ENCODE measurements at places on chromosomes 7 and 10.

- DNase-seq = peak; percentile 21
Observed at GRCh38 chr10:116444527-116445142, 17.0 kb downstream of the PNLIPRP3 start.

- DNase-seq = no peak
Observed at GRCh38 chr10:89258881-89259280, 7.3 kb upstream of the LIPA start.

DNA sequence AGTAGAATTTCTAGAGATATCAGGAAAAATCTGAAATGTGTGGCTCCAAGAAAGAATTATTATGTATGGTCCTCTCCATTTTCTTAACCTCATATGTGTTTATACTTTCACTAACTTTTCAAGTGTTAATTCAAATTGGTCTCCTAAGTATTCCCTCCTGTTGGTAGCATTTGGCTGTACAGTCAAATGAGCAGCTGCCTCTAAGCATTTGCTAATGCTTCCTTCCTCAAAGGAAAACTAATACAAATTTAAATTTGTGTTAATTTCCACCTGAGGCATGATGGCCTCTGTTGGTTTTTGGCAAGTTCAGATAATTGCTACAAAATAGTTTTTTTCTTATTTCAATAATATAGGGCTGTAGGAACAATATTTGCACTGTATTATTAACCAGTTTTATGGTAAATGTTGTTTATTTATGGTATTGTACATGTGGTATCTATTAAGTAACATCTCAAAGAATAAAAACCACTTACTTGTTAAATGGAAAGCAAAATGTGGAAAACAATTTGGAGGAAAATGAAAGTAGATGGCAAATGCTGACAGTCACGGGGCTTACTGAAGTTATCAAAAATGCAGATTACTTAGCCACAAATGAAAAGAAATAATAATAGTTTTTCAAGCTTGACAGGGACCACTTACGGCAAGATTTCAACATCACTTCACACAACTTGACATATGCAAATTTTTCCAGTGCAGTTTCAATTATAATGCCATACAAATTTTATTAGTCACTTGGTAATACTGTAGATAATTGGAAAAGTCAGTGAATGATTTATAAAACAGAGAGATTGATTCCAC, 299.3 kb upstream of the MEOX2 start:
- DNase-seq = no peak

- DNase-seq = no peak
Observed at GRCh38 chr10:121452581-121452980, 145.7 kb downstream of the FGFR2 start.

DNA sequence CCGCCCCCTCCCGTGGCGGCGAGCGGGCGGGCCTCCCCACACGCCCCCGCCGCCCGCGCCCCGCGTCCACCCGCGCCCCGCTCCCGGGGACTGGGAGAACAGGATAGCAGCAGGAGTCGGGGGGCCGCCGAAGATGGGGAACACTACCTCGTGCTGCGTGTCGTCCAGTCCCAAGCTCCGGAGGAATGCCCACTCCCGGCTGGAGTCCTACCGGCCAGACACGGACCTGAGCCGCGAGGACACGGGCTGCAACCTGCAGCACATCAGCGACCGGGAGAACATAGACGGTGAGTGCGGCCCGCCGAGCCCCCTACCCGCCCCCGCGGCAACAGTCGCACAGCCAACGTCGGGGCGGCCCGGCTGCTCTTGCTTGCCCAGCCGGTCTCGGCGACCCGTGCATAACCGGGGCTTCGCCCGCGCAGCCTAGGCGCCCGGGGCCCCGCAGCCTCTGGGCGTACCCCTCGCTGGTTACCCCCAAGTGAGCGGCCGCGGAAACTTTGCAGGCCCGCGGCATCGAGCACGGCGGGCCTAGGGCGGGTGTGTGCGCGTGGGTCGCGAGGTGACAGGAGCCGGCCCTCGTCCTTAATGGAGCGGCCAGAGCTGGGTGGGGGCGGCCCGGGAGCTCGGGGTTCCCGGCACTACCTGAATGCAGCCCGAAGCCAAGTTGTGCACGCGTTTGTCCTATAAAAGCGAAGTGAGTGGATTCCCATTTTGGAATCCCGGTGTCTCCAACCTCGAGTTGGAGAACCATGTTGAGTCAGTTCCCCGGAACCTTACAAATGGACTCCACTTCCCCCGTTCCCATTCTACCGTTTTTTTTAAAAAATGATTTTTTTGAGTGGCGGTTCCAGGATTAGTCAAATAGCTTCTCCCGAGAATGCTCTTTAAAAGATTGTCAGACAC, 863 bp downstream of the CCNY start:
- no peak for DNase-seq

- no peak for DNase-seq
Observed at GRCh38 chr10:87541114-87541513, 36.4 kb downstream of the MINPP1 start.

DNA sequence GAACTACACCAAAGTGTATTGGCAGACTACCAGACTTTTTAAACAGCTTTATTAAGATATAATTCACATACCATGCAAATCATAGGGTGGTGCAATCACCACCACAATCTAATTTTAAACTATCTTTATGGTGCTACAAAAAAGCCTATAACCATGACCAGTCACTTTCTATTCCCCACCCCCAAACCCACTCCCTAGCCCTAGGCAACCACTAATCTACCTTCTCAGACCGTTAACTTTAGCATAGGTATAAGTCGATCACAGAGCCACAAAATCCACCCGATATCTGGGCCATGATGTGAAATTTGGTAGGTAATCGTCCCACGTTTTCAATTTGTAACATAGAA, 536 bp upstream of the POM121 start:
- no peak for DNase-seq

- DNase-seq = no peak
Observed at GRCh38 chr7:151152643-151153513, 14.6 kb downstream of the GBX1 start.

- no peak for DNase-seq
Observed at GRCh38 chr7:133115596-133115995, 33.7 kb upstream of the CHCHD3 start.

GRCh38 chr10:23067939-23068775, 27.2 kb upstream of the MSRB2 start:
- peak; percentile 49 for DNase-seq

- no peak for DNase-seq
Observed at GRCh38 chr7:137110091-137110509, 233.4 kb downstream of the PTN start.

- DNase-seq = no peak
Observed at GRCh38 chr10:72349438-72349837, 5.3 kb downstream of the DNAJB12 start.

DNA sequence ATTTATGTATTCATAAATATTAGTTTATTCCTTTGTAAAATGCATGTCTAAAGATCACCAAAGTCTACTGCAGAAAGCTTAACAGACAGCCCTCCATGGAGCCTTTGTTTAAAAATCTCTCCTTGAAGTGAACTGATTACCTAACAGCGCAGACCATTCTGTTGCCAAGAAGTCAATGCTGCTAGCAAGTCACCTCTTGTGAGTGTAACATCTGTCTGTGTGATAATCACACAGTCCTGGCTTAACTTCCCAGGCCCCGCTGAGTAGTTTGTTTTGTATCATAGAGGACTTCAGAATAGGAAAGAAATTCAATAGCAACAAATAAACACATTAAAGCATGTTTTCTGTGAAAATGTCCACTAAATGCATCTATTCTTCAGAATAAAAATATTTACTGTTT, 435.3 kb upstream of the IGFBP3 start:
- DNase-seq = no peak

- peak; percentile 68 for DNase-seq
Observed at GRCh38 chr7:50220273-50220672, 84.2 kb upstream of the IKZF1 start.

DNA sequence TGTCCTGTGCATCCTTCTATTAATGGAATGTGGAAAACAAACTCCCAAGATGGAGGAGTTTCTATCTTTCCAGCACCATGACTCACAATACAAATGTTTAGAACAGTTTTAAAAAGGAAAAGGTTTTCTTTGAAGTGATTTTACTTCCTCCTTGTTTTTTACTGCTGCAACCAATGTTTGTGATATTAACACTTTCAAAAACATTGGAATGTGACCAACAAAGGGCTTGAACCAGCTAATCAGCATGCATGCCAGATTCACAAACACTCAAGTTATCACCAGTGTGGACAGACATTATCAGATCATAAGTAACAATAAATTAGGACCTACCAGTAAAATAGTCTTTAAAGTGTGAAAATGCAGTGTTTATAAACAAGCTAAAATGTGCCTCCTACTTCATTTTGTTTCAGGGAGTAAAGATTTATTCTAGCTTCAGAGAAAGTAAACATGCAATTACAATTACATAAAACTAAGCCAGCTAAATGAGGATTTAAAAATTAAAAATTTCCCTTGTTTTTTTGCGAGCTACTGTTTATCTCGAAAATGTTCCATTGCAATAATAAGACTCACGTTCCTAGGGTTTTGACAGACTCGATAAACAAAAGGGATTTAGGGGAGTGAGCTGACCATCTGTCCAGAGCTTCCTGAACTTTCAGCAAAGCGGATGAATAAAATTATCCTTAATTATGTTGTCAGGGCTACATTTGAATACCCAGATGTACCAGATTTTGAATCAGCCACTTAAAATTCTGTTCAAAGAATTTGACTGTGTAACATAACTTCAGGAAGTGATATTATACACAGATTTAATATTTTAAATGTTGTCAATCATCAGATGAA, 29.8 kb downstream of the CPVL start:
- no peak for DNase-seq

- DNase-seq = peak; percentile 74
Observed at GRCh38 chr10:31977440-31978155, 49.0 kb upstream of the ARHGAP12 start.

GRCh38 chr10:70566515-70567290, 35.8 kb downstream of the PRF1 start:
- no peak for DNase-seq

DNA sequence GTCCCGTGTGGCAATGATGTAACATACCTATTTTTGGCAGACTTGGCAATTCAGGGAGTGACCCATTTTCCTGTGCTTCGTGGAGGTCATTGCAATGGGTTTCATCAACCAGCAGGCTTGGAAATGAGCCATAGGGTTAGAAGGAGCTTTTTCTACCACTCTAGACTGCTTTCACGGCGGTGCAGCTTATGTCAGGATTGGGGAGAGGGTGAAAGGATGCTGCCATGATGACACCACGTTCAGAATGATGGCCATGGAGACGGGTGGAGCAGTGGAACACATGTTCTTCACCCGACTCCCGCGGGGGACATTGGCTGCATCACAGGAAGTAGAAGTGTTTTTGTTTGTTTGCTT, 220.2 kb downstream of the EMX2 start:
- no peak for DNase-seq

- DNase-seq = no peak
Observed at GRCh38 chr7:72403458-72404076, 8.6 kb downstream of the CALN1 start.

DNA sequence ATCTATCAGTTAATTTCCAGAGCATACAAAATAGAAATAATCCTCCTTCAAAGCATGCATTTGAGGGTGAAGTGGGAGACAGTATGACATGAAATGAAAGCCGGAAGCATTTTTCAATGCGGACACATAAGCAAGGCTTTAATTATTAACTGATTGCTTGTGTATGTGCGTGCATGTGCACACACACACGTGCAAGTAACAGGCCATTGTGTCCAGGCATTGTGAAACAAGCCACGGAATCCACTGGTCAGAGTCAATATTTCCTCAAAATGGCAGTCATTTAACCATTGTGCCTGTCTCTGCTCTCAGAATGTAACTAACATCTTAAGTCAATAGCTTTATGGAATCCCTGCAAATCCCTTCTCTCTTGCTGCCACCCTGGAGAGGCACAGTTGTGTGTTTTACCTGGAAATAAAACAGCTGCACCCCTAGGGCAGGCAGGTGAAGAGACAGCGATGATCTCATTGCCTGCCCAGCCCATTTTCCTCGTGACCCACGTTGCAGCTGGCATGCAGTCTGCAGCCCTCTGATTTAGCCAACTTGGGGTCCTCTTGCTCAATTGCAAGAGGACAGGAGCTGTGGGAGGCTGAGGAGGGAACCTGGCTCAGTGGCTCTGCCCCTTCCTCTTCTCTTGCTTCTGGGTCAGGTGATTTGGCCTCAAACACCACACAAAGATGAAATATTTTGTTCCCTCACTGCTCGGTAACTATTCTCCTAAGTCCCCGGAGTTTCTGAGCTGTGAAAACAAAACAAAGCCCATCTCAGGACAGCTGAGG, 500.9 kb upstream of the ZMIZ1 start:
- DNase-seq = peak; percentile 50

DNA sequence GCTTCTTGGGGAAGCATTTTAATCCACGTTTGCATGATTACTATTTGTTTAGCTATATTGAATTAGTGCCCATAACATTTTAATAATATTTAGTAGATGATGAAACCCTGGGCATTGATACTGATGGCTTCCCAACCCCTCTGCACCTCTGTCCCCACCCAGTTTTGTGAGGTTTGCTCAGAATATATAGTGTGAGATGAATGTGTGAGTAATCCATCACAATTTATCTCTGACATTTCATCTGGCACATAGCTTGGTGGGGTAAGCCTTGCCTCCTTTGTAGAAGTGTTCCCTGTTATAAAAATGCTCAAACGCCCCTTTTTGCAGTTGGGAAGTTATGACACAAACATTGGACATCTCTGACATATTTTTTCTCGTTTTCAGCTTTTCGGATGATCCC, 104.2 kb downstream of the WNT2 start:
- DNase-seq = no peak

DNA sequence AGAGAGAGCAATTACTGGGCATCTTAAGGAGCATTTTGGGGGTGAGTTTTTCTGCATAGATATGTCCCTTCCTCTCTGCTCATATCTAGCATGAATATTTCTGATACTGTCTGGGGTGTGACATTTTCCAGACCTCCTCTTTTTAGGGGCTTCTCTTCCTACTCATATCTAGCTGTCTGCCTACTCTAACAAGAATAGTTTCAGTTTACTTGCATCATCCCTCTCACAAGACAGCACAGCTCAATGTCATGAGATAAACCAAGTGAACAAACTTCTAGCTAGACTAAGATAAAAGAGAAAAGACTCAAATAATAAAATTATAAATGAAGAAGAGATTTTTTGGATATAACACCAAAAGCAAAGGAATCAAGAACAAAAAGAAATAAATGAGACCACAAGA, 419.5 kb upstream of the SORCS1 start:
- DNase-seq = no peak

GRCh38 chr7:98841179-98841997, 28.4 kb downstream of the TMEM130 start:
- peak; percentile 16 for DNase-seq

DNA sequence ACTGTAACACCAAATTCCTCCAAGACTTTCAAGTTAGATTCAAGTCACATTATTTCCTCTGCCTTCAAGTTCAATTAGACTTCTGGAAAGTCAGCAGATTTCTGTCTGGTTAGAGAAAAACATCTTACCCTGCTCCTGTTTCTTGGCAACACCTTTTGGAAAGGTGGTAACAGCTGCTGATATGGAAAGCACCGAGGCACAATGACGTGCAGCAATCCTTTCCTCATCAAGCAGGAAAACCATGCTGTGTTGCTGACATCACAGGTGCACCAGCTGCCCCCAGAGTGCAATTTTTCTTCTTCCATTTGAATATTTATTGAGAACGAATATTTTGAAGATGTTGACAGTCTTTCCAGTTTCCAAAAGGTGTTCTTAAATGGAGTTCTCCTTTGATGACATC, 41.9 kb downstream of the ZNF800 start:
- no peak for DNase-seq
